ENCODE measurements at places on chromosomes 2 and 18. TPM values are rescaled to one million over a fixed set of nuclear protein-coding genes. Genes with fewer than 3 reads are reported as not detected.

DNA sequence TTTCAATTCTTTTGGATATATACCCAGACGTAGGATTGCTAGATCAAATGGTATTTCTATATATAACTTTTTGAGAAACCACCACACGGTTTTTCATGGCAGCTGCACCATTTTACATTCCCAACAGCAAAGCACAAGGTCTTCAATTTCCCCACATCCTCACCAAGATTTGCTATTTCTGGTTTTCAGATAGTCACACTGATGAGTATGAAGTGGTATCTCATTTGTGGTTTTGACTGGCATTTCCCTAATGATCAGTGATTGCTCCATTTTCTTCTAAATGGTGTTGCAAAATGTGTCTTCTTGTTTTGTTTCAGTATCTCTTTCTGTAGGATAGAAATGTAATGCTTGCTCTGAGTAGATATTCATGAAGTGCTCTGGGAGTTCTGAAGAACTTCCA lies 52.0 kb downstream of the ANKRD44 start:
- DNase-seq, result no peak
- no peaks in the 10 kb centered on the region for H3K27me3 ChIP-seq
- H3K36me3 ChIP-seq, result peaks cover 45% of the 10 kb centered on the region
- peak overlapping the region; percentile 92 for H3K27ac ChIP-seq

DNA sequence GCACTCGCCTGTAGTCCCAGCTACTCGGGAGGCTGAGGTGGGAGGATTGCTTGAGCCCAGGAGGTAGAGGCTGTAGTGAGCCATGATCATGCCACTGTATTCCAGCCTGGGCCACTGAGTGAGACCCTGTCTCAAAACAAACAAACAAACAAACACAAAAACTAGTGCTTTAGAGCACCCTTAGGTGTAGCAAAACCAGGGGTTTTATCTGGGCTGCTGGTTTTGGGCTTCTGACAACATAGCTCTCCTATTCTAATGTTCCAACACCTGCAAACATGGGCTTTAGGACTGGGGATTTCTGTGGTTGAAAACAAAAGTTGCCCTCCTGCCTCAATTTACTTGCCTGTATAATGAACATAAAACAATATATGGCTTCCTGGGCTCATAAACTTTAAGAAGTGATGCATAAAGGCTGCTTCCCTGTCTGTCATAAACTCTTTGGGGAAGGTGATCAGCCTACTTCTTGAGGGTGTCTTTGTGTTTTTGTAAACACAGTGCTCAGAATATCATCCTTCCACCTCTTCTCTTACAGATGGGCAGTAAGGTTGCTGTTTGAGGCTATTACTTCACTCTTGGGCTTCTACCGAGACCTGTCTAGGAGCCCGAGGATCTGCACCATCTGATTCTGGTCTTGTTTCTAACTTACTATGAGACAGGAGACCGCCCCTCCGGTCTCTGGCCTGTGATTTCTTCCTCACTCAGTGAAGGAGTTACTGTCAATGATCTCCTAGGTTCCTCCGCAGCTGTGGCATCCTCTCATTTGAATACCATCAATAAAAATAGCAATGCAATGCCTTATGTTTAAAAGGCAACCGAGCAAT lies 246.5 kb downstream of the MYCN start:
- H3K4me1 ChIP-seq, result no peaks in the 10 kb centered on the region
- DNase-seq, result no peak
- no peak overlapping the region for H3K27ac ChIP-seq
- no peaks in the 10 kb centered on the region for H3K36me3 ChIP-seq

- no peaks in the 10 kb centered on the region for H3K36me3 ChIP-seq
- H3K4me1 ChIP-seq, result peaks cover 25% of the 10 kb centered on the region
- peaks cover 15% of the 10 kb centered on the region for H3K27me3 ChIP-seq
- no peak overlapping the region for H3K4me3 ChIP-seq
These were observed 3.8 kb upstream of the QPCT start for GRCh38 chr2:37340637-37341036.

GRCh38 chr2:190404487-190404886 lies 3.7 kb upstream of the MFSD6 start:
- H3K4me3 ChIP-seq, result no peak overlapping the region
- no peaks in the 10 kb centered on the region for H3K27me3 ChIP-seq
- peak; percentile 39 for DNase-seq
- H3K4me1 ChIP-seq, result peaks cover 1% of the 10 kb centered on the region
- no peak overlapping the region for H3K27ac ChIP-seq
- H3K36me3 ChIP-seq, result no peaks in the 10 kb centered on the region

Gene WDCP
- total RNA-seq, result 20.2 TPM
